ENCODE measurements at places on chromosomes 11 and 22.

GRCh38 chr11:61718046-61718531 is 34.3 kb upstream of the MYRF start:
- peak; percentile 41 for DNase-seq

- no peak for DNase-seq
These were observed 615.4 kb upstream of the B3GAT1 start for GRCh38 chr11:135027461-135027860.

GRCh38 chr22:24580276-24580675 is 12.6 kb downstream of the LRRC75B start:
- DNase-seq: peak; percentile 74

GRCh38 chr22:29621761-29622526 is 18.5 kb downstream of the NF2 start:
- peak; percentile 74 for DNase-seq

- no peak for DNase-seq
These were observed 35.9 kb downstream of the RPL3 start for GRCh38 chr22:39283322-39284141.

DNA sequence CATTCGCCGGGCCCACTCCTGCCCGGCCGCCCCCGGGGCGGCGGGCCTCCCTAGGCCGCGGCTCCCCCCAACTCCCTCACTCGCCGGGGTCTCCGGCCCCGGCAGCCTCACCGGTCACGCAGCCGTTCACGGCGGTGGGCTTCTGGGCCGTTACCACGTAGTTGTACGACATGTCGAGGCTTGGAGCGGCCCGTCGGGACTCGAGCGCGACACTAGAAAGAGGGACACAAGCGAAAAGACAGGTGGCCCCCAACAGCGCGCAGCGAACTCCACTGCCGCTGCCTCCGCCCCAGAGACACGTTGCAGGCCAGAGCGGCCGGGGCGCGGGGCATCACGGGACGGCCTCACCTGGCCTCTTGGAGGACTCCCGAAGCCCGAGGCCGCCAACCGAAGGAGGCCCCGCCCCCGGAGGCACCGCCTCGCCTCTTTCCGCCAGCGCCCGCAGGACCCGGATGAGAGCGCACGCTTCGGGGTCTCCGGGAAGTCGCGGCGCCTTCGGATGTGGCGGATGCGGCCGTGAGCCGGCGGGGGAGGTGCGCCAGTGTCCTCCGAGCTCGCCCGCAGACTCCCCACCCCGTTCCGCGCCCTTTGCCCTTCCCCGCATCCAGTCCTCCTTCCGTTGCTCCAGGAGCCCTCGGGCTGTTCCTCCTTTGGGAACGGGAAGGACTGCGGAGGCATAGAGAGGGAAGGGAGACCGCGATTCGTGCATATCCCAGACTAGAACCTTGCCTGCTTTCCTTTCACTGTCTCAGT is at the start of the genes DDB1 and TKFC:
TSS of gene DDB1 (minus strand) at position 309 of the 753 bp plus-strand sequence. CDS start at position 172, 137 bp downstream.
TSS of gene TKFC (plus strand) at position 432 of the 753 bp plus-strand sequence. CDS start 1,501 bp downstream, outside the sequence.
- peak; percentile 97 for DNase-seq

DNA sequence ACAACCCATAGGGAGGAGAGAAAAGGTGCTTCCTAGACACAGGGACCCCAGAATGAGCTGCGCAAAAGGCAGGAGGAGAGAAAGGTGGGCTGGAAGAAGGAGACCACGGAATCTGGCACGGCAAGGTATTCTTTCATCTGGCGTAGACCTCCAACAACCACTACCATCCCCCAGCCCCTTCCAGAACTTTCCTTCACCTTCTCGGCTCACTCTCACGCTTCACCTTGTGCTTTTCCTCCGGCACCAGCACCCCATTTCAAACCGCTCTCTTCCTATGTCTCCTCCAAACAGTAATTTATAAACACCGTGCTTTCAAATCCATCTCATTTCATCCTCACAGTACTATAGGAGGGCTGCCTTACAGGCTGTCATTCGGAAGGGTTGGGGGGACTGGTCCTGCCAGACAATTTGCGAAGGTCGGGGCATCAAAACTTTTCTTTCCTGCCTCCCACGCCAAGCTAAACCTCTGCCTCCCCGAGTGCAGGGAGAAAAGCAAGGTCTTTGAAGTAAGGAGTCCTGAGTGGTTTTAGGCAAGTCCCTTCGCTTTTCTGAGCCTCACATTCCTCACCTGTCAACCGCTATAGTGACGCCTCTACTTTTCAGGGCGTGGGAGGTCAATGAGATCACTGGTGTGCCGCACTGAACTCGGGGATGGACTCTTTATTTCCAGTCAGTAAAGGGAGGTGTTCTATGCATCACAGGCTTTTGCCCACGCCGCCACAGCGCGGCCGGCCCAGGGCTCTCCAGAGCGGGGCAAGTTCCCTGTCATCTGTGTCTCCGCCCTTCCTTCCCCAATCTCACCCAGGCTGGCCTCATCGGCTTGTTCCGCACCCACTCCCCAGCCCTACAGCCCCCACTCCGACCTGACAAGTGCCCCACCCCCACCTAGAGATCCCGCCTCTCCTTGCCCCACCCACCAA is 800 bp downstream of the KCTD21 start:
- no peak for DNase-seq

- no peak for DNase-seq
These were observed 17.4 kb upstream of the GLYATL1 start for GRCh38 chr11:58921778-58922390.

- DNase-seq: no peak
These were observed 89.8 kb downstream of the ALX4 start for GRCh38 chr11:44219830-44220796.

GRCh38 chr11:5071799-5072198 is 2.4 kb downstream of the OR52E1 start:
- DNase-seq: no peak

DNA sequence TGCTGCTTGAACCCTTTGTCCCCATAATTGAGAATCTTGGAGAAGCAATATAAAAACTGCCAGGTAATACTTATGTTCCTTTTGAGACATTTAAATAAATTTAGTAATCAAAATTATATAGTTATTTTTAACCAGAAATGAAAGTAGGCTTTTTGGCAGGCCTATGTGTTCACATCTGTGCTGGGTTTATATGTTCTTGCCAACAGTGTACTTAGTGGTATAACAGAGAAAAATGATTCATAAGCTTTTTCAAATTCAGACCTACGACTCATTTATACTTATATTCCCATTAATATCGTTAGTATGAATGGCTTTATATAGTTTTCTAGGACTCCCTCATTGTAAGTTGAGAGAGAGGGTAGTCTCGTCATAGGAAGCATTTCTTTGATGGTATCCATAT is 79.0 kb downstream of the DDX10 start:
- DNase-seq: peak; percentile 15

- no peak for DNase-seq
These were observed 6.6 kb downstream of the RTL6 start for GRCh38 chr22:44491269-44492035.

DNA sequence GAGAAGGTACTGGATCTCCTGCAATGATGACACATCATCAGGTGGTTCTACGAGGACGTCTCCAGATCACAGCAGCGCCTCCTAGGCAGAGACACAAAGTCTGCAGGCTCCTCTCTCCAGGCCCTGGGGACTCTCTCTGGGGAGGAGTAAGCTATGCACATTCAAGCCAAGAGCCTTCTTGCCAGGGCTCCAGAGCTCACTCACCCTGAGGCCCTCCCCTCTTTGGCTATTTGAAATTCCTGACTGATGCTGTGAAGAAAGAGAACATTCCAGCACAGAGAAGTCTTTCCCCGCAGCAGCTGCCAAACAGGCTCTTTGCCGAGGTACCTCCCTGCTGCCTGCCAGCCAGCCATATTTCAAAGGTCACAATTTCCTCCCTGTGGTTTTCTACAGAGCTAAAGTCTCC is 204.9 kb downstream of the CSNK2A3 start:
- peak; percentile 93 for DNase-seq

- DNase-seq: peak; percentile 81
These were observed 44.9 kb upstream of the ETS1 start for GRCh38 chr11:128632141-128632791.

Data from GM03348 (cell line).